ENCODE measurements at places on chromosomes 5 and 9.

GRCh38 chr5:2725980-2726765 lies 25.3 kb downstream of the IRX2 start:
- DNase-seq, result peak; percentile 61

DNA sequence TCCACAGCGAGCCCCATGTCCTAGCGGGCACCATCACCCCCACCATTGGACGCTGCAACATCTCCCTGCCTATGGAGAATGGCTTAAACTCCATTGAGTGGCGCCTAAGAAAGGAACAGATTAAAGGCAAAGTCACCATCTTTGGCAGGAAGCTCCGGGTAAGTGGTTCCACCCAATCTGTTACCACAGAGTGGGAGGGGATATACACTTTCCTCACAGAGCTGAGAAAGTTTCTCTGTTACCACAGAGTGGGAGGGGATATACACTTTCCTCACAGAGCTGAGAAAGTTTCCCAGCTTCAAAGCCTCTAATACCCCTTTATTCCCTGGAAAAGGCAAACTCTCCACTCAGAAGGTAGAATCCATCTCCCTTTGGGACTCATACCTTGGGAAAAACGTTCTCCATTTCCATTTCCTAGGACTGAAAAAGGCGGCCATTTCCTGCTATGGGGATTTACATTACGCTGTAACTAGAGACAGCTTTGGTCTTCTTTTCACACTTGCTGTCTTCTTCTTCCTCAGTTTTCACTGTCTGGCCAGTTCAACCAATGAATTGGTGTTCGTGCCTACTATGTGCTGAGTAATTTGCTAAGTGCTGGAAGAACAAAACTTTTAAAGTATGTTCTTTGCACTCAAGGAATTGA lies 63.4 kb upstream of the WWC1 start:
- DNase-seq, result no peak

- DNase-seq, result no peak
Measured at GRCh38 chr9:11148189-11148588, 535.4 kb upstream of the PTPRD start.

- no peak for DNase-seq
Measured at GRCh38 chr9:115461280-115461679, 343.3 kb upstream of the TNC start.

GRCh38 chr5:87899208-87899661 lies 369.4 kb downstream of the TMEM161B start:
- no peak for DNase-seq

GRCh38 chr9:113973963-113974413 lies 97.9 kb downstream of the ZNF618 start:
- DNase-seq, result no peak

DNA sequence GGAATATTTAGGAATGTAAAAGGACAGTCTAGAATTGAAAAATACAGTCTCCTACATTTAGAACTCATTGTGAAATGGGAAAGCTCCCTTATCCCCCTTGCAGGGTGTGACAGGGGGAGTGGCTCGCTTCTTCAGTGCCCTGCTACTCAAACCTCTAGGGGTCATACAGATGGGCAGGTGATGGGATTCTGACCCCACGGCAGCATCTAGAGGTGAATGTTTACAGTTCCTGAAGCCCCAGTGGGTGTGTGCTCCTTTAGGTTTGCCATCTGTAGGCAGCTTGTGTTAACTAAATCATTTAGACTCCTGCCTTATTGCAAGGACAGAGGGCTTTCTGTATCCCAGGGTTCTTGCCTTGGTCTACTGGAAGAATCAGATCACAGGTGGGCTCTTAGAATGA lies 271.0 kb upstream of the MPDZ start:
- no peak for DNase-seq

DNA sequence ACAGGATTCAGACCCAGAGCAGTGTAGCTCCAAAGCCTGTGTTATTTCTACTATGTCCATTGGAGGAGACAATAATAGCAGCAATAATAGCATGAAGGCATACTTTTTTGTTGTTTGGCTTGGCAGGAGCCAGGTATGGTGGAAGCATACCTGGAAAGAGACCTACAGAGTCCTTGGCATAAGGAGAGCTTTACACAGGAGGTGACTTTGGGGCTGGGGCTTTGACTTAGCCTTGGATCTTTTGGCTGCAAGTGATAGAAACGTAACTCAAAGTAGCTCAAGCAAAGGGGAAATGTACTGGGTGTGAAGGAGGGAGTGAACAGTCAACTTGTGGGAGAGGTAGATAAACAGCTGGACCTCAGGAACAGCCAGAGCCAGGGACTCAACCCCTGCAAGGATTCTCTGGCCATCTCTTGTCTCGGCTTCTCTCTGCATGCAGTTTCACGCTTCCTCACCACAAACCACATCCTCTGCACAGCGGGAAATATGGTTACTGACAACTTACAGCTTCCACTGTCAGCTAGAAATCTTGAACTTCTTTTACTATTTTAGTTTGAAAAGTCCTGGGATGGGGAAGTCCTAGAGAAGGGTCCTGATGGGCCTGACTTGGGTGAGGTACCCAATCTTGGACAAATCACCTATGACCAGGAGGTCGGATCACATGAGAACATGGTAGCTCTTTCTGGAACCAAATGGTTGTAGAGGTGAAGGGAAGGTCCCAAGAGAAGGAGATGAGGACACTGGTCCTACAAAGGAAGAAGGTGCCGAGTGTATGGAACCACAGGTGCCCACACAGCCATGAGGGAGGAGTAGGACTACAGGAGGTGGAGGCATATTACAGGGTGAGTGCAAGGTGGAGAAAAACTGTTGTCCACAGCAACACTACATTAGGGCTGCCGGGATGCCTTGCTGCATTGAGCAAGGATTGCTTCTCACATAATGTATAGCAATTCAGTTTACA lies 47.0 kb upstream of the TGFBR1 start:
- no peak for DNase-seq

DNA sequence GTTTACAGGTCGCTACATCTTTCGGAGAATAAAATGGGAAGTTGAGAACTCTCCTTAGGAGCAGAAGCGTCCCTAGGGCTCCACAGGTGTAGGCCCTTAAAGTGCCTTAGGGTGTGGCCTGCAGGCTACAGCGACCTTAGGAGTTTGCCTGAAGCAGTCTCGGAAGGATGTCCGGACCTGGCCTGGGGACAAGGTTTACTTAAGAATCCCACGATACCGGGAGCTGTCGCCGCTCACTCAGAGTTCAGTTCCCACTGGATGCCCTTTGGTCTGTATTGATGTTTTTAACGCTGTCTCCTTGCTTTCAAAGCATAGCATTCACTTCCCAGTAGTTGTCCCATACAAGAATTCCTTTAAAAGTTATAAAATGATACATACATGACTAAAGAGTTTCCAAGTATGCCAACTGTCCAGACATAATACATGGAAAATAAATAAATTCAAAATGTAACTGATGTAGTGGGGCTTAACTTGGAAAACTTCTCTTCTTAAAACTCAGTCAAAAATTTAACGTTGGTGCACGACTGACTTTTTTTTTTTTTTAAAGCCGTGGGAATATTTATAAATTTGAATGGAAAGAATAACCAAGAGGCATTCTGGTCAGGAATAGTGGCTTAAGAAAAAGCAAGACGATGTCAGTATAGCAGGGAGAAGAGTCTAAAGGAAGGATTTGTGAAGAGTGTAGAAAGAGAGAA lies 848 bp downstream of the RAD50 start:
- DNase-seq, result no peak

DNA sequence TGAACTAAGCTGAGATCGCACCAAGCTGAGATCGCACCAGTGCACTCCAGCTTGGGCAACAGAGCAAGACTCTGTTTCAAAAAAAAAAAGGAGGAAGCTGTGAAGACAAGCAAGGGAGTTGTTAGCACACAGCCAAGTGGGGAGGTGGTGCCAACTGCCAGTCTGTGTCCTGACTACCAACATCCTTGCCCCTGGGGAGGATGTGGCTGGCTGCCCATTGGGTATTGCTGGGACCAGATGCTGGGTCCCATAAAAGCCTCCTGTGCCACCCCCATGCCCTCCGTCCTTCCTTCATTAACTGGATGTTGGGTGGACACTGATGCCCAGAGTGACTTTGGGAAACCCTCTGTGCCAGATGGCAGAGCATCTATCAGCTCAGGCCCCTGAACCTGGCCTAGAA lies 157.1 kb upstream of the COL5A1 start:
- no peak for DNase-seq

DNA sequence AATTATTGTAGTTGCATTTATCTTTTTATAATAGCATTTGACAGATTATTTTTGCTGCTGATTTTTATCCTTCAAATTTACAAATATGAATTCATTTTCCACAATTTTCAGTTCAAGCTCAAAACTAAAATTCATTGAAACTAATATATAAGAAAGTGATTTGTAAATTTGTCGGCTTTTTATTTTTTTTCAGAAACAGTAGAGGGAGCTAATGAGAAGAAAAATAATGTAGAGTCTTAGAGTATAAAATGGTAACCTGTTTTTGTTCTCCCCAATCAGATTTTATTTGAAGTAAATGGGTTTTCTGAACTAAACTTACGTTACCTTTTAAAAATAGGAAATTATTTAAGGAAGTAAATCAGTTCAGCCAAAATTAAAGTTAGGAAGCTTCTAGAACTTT lies 19.2 kb downstream of the PRRC1 start:
- DNase-seq, result no peak

GRCh38 chr9:102101723-102102122 lies 363.3 kb upstream of the GRIN3A start:
- no peak for DNase-seq

DNA sequence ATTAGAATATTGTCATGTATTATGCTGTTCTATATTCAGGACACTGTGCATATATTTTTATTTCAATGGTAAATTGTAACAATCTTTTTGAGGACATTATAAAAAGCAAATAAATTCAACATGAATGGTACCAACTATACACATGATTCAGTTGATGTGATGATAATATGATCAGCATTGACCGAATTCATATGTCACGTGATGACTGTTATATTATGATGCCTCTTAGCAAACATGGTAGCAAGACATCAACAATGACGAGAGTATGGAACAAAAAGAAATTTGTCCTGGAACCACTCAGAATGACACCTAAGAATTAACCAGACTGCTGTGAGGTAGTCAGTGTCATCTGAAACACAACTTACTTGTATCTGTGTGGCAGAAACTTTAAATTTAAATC lies 161.5 kb upstream of the OR13F1 start:
- no peak for DNase-seq

DNA sequence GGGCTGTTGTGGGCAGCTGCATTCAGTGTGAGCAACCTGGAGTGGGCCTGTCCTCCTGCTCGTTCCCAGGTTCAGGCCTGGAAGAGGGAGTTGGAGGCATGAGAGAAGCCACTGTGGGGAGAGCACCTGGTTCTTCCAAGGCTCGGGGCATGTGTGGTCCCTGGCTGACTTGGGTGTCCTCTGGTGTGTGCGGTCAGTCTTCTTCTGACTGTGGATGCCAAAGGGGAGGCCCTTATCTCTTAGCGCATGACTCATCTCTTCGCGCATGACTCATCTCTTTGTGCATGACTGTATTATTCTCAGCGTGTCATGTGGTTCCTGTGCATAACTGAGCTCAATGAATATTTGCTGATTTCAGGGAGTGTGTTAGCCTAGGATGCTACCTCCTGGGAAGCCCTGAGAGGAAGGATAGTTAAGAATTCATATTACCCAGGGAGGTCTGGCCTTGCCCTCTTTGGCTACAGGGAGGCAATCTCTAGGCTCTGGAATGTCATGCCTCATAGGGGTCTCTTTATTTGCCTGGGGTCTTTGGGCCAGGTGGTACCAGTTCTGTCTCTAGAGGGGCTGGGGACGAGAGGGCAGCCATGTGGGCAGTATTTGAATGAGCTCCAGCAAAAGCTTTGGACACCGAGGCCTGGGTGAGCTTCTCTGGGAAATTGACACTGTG lies 188.7 kb downstream of the HSPA4 start:
- no peak for DNase-seq
